ENCODE measurements at places on chromosomes 1 and 21.

GRCh38 chr1:68103011-68103545 lies 52.7 kb upstream of the DIRAS3 start:
- DNase-seq, result no peak

DNA sequence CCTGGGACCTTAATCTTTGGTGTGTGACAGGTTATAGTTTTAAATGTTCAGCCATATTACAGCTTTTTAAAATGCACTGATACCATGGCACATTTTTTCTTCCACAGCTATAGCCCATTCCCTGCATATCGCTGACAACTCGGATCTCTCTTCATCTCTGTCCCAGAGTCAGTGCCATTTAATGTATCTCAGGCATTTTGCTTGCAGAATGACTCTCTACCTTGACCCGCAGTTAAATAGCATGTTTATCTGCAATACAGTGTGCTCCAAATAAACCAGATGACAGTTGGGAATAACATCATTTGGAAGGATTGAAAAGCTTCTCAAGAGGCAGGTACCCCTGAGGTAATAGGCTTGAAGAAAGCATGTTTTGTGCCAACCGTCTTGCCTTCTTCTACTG lies 99.8 kb upstream of the USH2A start:
- no peak for DNase-seq

- DNase-seq, result no peak
Observed at GRCh38 chr1:63732666-63733065, 41.2 kb upstream of the ROR1 start.

GRCh38 chr1:59079434-59080140 lies 217.3 kb upstream of the FGGY start:
- DNase-seq, result no peak

DNA sequence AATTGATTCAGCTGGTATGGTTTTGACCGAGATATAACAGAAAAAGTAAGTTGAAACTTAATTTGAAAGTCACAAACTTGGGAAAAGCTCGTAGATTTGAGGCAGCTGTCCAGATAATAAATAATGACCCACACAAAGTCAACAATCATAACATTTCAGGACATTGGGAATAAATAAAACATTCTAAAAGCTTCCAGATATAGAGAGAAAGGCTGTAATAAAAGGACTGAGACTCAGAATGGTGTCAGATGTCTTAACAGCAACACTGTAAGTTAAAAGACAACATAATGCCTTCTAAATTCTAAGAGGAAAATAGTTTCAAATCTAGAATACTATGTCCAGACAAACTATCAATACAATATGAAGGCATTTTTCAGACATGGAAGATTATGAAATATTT lies 163.3 kb downstream of the CDC42BPA start:
- no peak for DNase-seq

DNA sequence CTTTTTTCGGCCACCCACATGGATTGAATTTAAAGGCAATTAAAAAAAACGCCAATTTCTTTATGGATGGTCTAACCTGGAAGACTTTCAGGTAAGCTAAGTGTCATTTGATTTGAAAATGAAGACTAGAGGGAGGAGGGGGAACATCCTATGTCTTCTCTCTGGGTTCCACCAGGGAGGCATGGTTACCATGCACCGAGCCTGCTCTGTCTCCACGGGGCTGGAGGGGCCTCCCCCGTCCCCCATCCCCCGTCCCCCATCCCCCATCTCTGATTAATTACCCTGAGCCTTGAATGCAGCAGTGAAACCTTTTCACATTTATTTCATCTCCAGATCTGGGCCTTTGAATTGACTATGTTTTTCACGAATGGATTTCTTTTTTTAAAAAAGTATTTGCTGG lies 135.1 kb downstream of the TLR5 start:
- no peak for DNase-seq

GRCh38 chr1:183473217-183473536 lies 878 bp downstream of the SMG7 start:
- DNase-seq, result no peak

DNA sequence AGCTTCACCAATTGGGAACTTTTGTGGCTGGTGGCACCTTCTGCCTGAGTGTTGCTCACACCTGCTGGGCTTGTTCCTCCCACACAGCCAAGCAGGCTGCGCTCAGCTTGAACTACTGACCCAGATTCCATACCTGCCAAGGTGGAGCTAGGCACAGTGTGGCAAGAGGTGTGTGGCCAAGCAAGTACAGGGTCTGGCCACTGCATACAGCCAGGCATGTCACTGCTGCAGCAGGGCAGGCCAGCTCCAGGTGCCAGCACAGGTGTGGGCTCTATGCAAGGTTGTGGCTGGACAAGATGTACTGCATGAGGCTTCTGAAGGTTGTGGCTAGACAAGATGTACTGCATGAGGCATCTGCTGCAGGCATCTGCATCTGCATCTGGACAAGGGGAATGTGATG lies 1254.8 kb downstream of the AMY1C start:
- DNase-seq, result no peak

- DNase-seq, result no peak
Observed at GRCh38 chr1:18941221-18942141, 15.0 kb downstream of the IFFO2 start.

DNA sequence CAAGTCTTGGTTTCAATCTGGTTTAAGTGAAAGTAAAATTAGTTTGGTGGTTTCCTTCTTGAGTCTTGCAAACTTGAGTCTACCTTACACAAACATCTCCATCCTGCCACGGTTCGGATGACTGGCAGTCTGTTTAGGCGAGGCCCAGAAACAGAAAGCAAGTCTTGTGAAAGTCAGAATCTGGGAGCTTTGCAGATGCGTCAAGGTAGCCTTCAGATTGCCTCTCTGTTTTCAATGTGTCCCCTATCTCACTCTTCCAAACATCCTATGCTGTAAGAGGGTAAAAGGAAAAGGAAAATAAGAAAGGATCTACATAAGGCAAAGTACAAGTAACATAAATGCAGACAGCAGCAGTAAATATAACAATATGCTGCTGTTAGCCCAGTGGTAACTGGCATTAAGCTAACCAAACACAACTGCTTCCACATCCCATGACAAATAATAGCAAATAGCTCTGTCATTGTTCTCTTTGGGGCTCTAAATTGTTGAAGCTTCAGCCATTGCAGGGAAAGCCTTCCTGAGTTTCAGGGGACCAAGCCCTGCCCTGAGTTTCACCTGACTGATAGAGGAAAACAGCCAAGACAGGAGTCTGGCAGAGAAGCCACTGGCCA lies 26.2 kb upstream of the C1orf105 start:
- DNase-seq, result peak; percentile 74

DNA sequence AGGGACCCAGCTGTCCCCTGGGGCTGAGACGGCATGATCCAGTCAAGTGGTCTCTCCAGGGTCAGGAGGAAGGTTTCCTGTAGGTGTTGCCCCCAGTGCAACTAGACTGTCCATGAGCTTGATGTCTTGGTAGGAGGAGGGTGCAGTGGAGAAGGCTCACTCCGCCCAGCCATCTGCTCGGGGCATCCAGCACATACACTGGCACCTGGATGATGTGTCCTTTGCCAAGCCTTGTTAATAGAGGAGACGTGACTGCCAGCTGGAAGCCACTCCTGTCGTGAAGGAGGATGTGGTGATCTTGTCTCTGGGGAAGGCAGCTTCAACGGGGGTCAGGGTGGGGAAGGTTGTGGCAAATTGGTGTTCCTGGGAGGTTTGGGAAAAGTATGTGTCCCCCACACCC lies 6.2 kb downstream of the DISP3 start:
- DNase-seq, result no peak

- no peak for DNase-seq
Observed at GRCh38 chr1:106621853-106622252, 434.6 kb upstream of the PRMT6 start.

DNA sequence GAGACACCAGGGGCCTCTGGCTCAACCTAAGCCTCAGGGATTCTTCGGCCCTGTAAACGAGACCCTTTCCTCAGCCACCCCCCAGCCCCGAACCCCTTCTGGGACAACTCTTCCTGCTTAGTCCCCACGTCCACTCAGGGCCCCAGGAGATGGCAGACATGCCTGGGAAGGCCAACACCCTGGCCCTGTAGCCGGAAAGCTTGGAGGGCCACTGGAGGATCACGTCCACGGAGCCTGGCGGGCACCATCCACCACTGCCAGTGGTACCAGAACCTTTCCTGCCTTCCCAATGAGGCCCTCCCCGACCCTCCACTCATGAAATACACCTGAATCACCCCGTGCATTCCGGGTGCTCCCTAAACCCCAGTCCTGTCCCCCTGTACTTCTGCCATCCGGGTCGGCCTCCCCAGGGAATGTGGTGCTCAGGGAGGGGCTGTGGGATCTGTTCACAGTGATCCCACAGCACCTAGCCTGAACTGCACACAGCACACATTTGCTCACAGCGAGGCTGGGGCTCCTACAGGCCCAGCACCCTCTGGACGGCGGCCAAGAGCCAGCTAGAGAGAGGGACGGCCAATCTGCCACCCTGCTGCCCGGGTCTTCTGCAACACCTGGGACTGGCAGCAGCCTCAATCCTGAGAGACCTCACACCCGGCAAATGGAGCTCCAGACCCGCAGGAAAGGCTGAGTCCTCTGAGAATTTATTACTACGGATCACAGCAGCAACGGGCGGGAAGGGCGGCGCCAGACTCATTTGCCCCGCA lies 1.8 kb downstream of the AURKAIP1 start:
- no peak for DNase-seq

- no peak for DNase-seq
Observed at GRCh38 chr21:45326169-45326851, 38.6 kb upstream of the POFUT2 start.

- DNase-seq, result no peak
Observed at GRCh38 chr21:38494703-38495102, 3.6 kb downstream of the ERG start.

DNA sequence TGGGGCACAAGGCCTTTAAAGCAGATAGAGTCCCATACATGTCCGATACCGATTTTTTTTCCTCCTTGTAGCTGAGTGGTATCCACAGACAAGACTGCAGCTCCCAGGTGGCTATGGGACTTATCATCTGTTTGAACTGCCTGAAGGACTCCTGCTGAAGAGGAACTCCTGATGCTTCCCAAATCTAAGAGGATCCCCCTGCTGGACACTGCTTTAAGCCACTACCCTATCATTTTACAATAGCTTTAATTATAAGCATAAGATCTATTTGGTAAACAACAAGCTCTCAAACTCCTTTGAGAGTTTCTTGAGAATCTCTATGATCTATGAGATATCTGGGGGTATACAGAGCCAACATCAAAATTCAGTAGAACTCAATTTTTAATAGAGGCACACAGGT lies 11.7 kb downstream of the NDC1 start:
- DNase-seq, result no peak

Data from T-cell (primary cell).